ENCODE measurements at places on chromosomes 3 and 15. TPM values are rescaled to one million over a fixed set of nuclear protein-coding genes. Genes with fewer than 3 reads are reported as not detected.
A peak's percentile ranks its signal among the peaks of the same experiment; 100 is the strongest.

The TMEM212 gene
- not detected for polyA plus RNA-seq

The C2CD4A gene
- polyA plus RNA-seq = not detected

The C3orf20 gene
- not detected for polyA plus RNA-seq

The ATP8B4 gene
- 0.45 TPM for polyA plus RNA-seq

The TRAT1 gene
- polyA plus RNA-seq = 1.2 TPM

The HCLS1 gene
- 31.3 TPM for polyA plus RNA-seq

The GOLGA8J gene
- polyA plus RNA-seq = 0.27 TPM

The SSUH2 gene
- 15.8 TPM for polyA plus RNA-seq

The NKTR gene
- polyA plus RNA-seq = 11.5 TPM

The FBXO40 gene
- not detected for polyA plus RNA-seq

The LSMEM2 gene
- polyA plus RNA-seq = not detected

DNA sequence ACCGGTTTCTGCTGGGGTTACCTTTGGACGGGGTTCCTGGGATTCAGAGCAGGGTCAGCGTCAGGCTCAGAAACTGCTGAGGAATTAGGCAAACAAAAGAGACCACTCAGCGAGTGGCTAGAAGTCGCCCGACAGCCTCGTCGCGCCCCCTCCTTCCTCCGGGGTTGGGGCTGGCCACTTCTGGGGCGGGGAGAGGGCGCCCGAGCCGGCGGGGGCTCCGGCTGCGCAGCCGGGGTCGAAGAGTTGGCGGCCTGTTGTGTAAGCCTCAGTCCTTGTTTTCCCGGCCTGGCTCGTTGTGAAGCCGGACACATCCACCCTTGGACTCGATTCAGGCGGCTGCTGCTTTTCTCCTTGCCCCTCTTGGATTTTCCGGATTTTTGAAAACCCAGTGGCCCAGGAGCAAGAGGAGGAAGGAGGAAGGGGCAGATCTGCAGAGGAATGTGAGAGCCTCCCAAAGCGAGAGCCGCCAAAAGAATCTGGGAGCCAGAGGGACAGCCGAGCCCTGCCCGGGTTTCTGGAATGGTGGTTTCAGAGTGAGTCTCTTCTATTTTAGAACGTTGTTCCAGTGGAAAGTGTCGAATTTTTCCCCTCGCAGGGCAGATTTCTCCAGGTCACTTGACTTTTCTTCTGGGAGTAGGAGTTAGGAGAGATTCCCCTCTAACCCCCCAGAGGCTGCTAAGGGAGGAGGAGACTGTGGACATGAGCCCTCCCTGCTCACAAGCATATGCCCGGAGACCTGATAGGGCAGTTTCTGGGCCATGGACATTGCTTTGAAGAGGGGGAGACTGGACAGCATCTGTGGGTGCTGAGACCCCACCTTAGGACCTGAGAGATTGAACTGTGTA, 666 bp downstream of the SNX33 start:
- no peak for DNase-seq
- no peaks in the 10 kb centered on the region for H3K27me3 ChIP-seq
- H3K4me3 ChIP-seq = peak overlapping the region; percentile 69
- no peaks in the 10 kb centered on the region for H3K36me3 ChIP-seq

DNA sequence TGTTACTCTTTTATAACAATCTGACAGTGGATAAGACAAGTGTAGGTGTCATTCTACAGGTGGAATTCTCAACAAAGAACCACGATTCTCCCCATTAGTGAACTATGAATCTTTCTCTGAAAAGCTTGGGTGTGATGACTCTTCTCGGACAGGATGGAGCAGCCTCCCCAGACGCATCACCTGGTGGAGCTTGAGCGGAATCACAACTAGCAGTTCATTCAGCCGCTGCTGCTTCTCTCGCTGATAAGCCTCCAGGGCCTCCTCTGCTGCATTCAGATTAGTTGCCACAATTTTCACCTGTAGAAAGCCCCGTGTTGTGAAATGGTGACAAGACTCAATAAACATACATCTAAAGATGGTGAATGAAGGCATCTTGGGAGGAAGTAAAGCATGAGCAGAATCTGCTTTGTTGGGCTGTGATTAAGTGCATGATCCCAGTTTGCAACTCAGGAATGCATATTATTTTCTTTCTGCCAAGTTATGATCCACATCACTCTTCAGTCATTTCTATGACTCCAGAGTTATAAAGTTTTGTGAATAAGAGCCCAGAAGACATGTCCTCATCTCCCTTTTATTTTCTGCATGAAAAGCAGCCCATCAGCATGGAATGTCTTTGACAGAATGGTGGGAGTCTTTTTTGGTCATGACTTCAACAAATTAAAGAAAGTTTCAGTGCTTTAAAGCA, 93.6 kb downstream of the BOC start:
- no peak overlapping the region for H3K4me3 ChIP-seq
- H3K4me1 ChIP-seq = no peaks in the 10 kb centered on the region
- no peaks in the 10 kb centered on the region for H3K36me3 ChIP-seq
- no peaks in the 10 kb centered on the region for H3K27me3 ChIP-seq
- no peak for DNase-seq

GRCh38 chr15:48144889-48145288, 24.1 kb downstream of the SLC24A5 start:
- H3K36me3 ChIP-seq = no peaks in the 10 kb centered on the region
- no peaks in the 10 kb centered on the region for H3K27me3 ChIP-seq
- H3K4me1 ChIP-seq = no peaks in the 10 kb centered on the region

DNA sequence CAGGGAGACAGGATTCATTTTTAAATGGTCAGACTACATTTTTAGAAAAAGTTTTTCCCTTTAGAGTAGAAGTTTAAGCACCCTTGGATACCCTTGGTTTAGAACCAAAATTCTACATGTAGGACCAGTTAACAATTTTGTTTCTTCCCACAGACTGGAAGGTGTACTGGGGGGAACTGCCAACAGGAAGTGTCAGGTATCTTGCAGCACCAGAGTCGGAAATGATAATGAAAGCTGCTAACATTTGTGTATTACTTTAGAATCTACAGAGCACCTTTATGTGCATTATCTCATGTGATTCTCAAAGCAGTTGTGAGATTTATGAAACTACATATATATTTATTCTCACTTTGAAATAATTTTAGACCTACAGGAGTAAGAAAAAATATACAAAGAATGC, 21.5 kb downstream of the SPRED1 start:
- H3K4me3 ChIP-seq = no peak overlapping the region
- no peaks in the 10 kb centered on the region for H3K36me3 ChIP-seq
- no peak overlapping the region for H3K27ac ChIP-seq
- H3K4me1 ChIP-seq = no peaks in the 10 kb centered on the region

GRCh38 chr3:28334552-28334951, 14.0 kb upstream of the ZCWPW2 start:
- no peak overlapping the region for H3K27ac ChIP-seq
- H3K36me3 ChIP-seq = peaks cover 5% of the 10 kb centered on the region
- DNase-seq = no peak
- H3K4me3 ChIP-seq = no peak overlapping the region
- no peaks in the 10 kb centered on the region for H3K27me3 ChIP-seq
- H3K4me1 ChIP-seq = no peaks in the 10 kb centered on the region

DNA sequence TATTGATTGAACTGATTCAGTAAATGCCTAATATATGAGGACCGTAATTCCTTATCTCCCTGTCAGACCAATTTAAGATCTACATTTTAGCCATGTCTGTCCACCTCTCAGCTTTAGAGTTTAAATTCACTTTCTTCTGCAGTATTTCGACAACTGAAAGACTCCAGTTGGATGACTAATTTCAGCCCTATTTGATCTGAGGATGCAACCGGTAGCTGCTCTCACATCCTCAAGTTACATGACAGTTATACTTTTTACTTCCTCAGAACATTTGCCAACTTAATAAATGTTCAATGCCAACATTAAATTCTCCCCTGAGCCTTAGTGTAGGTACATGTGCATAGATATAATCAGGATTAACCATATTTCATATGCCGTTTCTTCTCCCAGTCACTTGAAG, 2.5 kb upstream of the HHLA2 start:
- no peak overlapping the region for H3K27ac ChIP-seq
- H3K27me3 ChIP-seq = no peaks in the 10 kb centered on the region
- no peak for DNase-seq
- H3K4me1 ChIP-seq = no peaks in the 10 kb centered on the region
- H3K4me3 ChIP-seq = no peak overlapping the region
- H3K36me3 ChIP-seq = no peaks in the 10 kb centered on the region

DNA sequence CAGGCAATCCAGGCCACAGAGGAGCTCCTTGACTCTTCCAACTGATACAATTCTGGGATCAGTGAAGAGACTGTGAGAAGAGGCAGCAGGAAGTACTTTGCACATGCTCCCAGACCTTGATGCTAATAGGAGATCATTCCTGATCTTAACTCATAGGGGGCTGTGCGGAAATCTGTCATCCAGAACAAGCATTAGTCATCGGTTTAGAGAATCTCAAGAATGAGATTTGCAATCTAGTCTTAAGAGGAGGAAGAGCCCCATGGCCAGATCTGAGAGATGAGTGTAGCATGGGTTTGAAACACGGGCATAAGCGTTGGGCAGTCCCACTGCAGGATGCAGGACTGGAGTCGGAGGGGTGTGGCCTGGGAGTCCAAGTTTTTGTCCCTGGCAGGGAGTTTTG, 1081.1 kb downstream of the NAALADL2 start:
- no peak for DNase-seq
- H3K4me1 ChIP-seq = no peaks in the 10 kb centered on the region
- no peak overlapping the region for H3K27ac ChIP-seq
- H3K27me3 ChIP-seq = no peaks in the 10 kb centered on the region
- H3K36me3 ChIP-seq = no peaks in the 10 kb centered on the region

- no peak overlapping the region for H3K27ac ChIP-seq
- H3K4me1 ChIP-seq = no peaks in the 10 kb centered on the region
- DNase-seq = no peak
These were observed 31.1 kb upstream of the SLC24A5 start for GRCh38 chr15:48089702-48090101.

DNA sequence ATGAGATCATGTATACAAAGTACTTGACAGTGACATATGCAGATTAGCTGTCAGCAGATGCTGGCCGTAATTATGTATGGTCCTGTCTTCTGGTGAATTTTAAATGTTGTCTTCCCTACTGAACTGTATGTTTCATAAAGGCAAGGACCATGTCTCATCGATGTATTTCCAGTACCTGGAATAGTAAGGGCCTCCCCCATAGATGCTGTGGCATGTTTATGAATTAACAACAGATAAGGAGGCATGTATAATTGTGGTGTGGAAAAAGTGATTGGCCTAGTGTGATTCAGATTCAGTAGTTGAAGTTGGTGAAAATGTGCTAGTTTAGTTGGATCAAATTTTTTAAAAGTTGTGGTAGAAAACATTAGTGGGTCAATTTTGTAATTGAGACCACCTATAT, 202.7 kb upstream of the SLC2A2 start:
- H3K36me3 ChIP-seq = peaks cover 2% of the 10 kb centered on the region
- no peaks in the 10 kb centered on the region for H3K27me3 ChIP-seq
- no peaks in the 10 kb centered on the region for H3K4me1 ChIP-seq
- DNase-seq = no peak
- no peak overlapping the region for H3K4me3 ChIP-seq

Data from small intestine (tissue), 16 donors.